Testis (tissue), 5 donors: ENCODE measurements at places on chromosomes 12 and 14. TPM values are rescaled to one million over a fixed set of nuclear protein-coding genes. Genes with fewer than 3 reads are reported as not detected.

DNA sequence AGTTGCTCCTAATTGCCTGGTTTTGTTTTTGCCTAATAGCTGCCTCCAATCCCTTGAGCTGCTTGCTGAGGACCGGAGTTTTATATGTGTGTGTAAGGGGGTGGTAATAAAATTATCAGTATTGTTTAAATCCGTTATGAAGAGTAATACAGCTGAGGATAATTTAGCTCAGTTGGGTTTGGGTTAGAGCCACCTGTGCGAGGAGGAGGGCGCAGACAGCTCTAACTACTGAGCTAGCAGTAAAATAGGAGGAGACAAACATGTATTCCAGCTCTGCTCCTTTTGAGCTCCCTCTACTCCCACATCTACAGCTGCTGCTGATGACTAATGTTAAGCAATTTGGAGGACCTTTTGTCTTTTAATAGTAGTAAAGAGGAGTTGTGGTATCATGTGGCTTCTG lies 61.5 kb downstream of the SPATS2 start:
- H3K27ac ChIP-seq: no peak overlapping the region
- H3K27me3 ChIP-seq: no peaks in the 10 kb centered on the region
- no peak overlapping the region for H3K4me3 ChIP-seq
- DNase-seq: no peak
- no peaks in the 10 kb centered on the region for H3K4me1 ChIP-seq

DNA sequence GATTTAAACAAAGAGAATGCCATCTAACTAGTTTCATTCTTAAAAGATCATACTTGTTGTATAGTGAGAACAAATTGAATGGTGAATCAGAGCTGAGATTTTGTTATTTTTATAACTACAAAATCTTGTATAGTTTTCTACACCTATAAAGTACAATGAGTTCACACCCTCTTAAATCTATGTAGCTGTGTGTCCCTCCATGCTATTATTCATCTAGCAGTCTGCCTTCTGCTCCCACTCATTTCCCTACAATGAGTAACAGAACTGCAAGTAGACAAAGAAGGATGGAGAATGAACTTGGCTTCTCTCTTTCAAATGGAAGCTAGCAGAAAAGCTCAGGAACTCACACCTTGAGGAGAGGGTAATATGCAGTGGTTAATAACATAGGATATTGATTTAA lies 7.1 kb downstream of the IFNG-AS1 start:
- no peak overlapping the region for H3K4me3 ChIP-seq
- H3K27ac ChIP-seq: no peak overlapping the region
- no peak for DNase-seq
- H3K36me3 ChIP-seq: no peaks in the 10 kb centered on the region

GRCh38 chr14:52413729-52414408 lies 99.8 kb downstream of the PTGER2 start:
- no peak overlapping the region for H3K4me3 ChIP-seq
- H3K4me1 ChIP-seq: no peaks in the 10 kb centered on the region
- no peaks in the 10 kb centered on the region for H3K27me3 ChIP-seq
- no peaks in the 10 kb centered on the region for H3K36me3 ChIP-seq
- DNase-seq: no peak

DNA sequence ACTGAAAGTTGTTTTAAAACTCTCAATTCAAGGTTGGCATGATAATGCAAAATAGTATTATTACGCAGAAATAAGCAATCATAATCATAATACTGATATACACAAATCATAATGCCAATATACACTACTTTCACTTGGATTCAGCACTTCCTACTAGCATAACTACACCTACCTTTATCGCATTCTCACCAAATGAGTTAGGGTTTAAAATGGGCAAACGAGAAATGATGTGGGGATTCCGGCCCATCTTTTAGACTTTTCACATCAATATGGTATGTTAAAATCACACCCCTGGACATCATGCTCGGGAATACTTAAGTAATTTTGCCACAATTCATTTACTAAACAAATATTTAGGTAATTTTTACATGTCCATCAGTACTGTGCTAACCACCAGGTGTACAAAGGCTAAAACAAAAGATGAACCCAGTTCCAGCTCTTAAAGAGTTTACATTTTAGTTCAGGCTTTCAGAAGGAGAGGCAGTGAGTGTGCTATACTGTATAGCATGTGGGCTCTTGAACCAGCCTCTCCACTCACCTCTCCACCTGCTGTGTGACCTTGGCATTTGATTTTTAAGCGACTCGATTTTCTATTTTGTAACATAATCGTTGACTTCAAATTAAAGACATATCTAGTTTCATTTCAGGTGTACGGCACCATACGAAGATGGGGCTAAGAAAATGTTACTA lies 1.1 kb upstream of the USP15 start:
- peaks cover 22% of the 10 kb centered on the region for H3K4me1 ChIP-seq
- no peak for DNase-seq
- no peaks in the 10 kb centered on the region for H3K27me3 ChIP-seq
- H3K4me3 ChIP-seq: peak overlapping the region; percentile 100
- no peaks in the 10 kb centered on the region for H3K36me3 ChIP-seq

OASL gene
- polyA plus RNA-seq: 2.8 TPM

DNA sequence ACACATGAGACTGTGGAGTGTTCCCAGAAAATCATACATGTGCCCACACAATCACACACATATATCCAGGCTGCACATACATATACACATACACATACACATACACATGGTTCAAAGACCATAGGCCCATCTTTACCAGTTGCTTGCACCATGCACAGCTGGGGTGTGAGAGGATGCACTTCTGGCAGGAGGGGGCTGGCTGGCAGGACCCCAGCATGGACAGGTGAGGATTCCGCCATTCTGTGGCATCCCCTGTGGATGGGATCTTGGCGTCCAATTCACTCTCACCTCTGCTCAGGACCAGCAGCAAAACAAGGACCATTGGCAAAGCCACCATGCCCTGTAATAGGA lies 7.0 kb downstream of the ITGB7 start:
- H3K36me3 ChIP-seq: no peaks in the 10 kb centered on the region
- DNase-seq: no peak
- no peaks in the 10 kb centered on the region for H3K27me3 ChIP-seq
- H3K27ac ChIP-seq: no peak overlapping the region
- no peak overlapping the region for H3K4me3 ChIP-seq
- H3K4me1 ChIP-seq: peaks cover 12% of the 10 kb centered on the region

DNA sequence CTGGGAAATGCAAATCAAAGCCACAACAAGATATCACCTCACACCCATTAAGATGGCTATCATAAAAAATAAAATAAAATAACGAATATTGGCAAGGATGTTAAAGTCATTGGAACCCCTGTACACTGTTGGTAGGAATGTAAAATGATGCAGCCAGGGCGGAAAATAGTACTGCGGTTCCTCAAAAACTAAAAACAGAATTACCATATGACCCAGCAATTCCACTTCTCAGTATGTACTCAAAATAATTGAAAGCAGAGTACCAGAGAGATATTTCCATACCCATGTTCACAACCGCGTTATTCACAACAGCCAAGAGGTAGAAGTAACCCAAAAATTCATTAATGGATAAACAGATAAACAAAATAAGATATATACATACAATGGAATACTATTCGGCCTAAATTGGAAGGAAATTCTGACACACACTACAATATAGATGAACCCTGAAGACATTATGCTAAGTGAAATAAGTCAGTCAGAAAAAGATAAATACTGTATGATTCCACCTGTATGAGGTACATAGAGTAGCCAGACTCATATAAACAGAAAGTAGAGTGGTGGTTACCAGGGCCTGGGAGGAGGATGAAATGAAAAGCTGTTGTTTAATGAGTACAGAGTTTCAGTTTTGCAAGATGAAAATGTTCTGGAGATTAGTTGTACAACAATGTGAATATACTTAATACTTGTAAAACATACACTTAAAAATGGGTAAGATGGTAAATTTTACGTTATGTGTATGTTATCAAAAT lies 84.6 kb downstream of the TXNDC16 start:
- no peaks in the 10 kb centered on the region for H3K4me1 ChIP-seq
- H3K27me3 ChIP-seq: no peaks in the 10 kb centered on the region
- no peak overlapping the region for H3K27ac ChIP-seq
- no peak overlapping the region for H3K4me3 ChIP-seq

FUT8 gene
- 47.1 TPM for polyA plus RNA-seq

- H3K4me3 ChIP-seq: no peak overlapping the region
- no peak for DNase-seq
- H3K27me3 ChIP-seq: no peaks in the 10 kb centered on the region
- no peak overlapping the region for H3K27ac ChIP-seq
- no peaks in the 10 kb centered on the region for H3K4me1 ChIP-seq
- no peaks in the 10 kb centered on the region for H3K36me3 ChIP-seq
Measured at GRCh38 chr14:93319494-93319893, 13.3 kb downstream of the BTBD7 start.

- H3K36me3 ChIP-seq: no peaks in the 10 kb centered on the region
- no peak for DNase-seq
- no peaks in the 10 kb centered on the region for H3K4me1 ChIP-seq
- no peak overlapping the region for H3K4me3 ChIP-seq
- H3K27ac ChIP-seq: no peak overlapping the region
- H3K27me3 ChIP-seq: no peaks in the 10 kb centered on the region
Measured at GRCh38 chr14:61992139-61992538, 229.9 kb downstream of the SNAPC1 start.

GRCh38 chr12:130253866-130254265 lies 83.8 kb upstream of the PIWIL1 start:
- no peaks in the 10 kb centered on the region for H3K36me3 ChIP-seq
- DNase-seq: no peak
- no peaks in the 10 kb centered on the region for H3K27me3 ChIP-seq
- no peak overlapping the region for H3K4me3 ChIP-seq
- H3K4me1 ChIP-seq: no peaks in the 10 kb centered on the region

DNA sequence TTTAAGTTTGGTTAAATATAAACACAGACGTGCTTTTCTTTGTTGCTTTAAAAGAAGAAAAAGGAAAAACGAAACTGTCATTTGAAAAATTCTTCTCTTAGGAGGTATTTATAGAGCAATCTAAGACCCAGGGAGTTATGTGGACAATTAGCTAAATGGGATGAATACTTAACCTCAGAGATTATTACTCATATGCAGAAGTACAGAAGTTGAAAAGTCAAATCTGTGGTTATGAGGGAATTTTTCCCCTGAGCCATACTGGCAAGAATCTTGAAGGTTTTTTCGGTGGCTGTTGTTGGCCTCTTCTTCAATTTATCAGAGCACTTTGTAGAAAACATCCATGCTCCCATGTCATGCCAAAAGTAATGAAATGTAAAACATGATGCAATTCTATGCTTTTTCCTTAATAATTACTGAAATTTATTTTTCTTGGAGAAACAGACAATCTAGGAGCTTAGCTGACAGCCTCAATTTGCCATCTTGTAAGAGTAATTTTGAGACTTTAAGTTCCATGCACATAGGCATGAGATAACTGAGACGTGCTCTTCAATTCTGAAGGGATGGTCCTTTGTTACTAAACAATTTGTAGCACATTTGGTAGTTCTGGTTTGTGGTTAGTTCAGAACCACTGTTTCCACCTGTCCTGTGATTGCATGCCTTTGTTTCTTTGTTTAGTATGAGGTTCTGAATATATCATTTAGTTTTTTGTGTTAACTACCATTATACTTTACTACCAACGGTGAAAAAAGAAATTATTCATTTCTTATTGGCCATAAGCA lies 126.6 kb downstream of the BCAT1 start:
- H3K4me3 ChIP-seq: no peak overlapping the region
- no peaks in the 10 kb centered on the region for H3K4me1 ChIP-seq
- no peak overlapping the region for H3K27ac ChIP-seq
- H3K36me3 ChIP-seq: no peaks in the 10 kb centered on the region

CLEC2A gene
- polyA plus RNA-seq: not detected

DNA sequence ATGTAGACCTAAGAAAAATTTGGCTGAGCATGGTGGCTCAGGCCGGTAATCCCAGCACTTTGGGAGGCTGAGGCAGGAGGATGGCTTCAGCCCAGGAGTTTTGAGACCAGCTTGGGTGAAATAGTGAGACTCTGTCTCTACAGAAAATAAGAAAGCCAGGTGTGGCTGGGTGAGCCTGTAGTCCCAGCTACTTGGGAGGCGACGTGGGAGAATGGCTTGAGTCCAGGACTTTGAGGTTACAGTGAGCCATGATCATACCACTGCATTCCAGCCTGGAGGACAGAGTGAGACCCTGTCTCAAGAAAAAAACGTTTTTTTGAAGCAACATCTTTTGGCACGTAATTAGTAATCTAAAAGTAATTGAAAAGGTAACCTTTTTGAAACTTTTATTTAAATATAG lies 70.9 kb downstream of the FERMT2 start:
- no peak for DNase-seq
- no peaks in the 10 kb centered on the region for H3K4me1 ChIP-seq
- H3K4me3 ChIP-seq: no peak overlapping the region
- H3K27me3 ChIP-seq: no peaks in the 10 kb centered on the region
- H3K36me3 ChIP-seq: no peaks in the 10 kb centered on the region

OR4N5 gene
- polyA plus RNA-seq: not detected

IL23A gene
- 34.9 TPM for polyA plus RNA-seq

HCAR2 gene
- polyA plus RNA-seq: 2.7 TPM

DUSP6 gene
- polyA plus RNA-seq: 15.1 TPM

GRCh38 chr14:54532111-54533012 lies 22.7 kb downstream of the CGRRF1 start:
- H3K36me3 ChIP-seq: no peaks in the 10 kb centered on the region
- no peak for DNase-seq
- no peaks in the 10 kb centered on the region for H3K4me1 ChIP-seq
- no peak overlapping the region for H3K4me3 ChIP-seq
- H3K27me3 ChIP-seq: no peaks in the 10 kb centered on the region

- DNase-seq: no peak
- H3K36me3 ChIP-seq: no peaks in the 10 kb centered on the region
- no peaks in the 10 kb centered on the region for H3K4me1 ChIP-seq
Measured at GRCh38 chr14:56534656-56535055, 44.9 kb upstream of the TMEM260 start.

DNA sequence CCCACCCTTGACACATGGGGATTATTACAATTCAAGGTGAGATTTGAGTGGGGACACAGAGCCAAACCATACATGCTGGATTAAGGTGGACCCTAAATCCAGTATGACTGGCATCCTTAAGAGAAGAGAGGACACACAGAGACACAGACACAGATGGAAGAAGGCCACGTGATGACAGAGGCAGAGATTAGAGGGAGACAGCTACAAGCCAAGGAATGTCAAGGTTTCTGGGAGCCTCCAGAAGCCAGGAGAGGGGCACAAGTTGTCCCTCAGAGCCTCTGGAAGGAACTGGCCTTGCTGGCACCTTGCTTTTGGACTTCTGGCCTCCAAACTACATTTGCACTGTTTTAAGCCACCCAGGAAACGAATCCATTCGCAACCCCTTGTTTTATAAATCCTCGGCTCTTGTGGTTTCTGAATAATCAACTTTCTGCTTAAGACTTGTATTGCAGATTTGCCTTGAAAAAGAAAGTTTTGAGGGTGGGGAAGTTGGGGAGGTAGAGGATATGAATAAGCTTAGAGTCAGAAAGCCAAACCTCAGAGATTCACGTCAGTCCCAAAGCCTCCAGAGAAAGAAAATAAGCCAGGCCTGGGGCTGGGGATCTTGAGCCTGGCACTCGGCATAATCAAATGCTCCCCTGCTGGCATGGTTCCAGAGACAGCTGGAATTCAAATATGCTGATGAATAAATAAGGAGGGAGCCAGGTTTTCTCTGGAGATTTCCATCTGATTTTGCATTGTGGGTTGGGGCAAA lies 224.2 kb upstream of the PWP1 start:
- no peaks in the 10 kb centered on the region for H3K27me3 ChIP-seq
- H3K27ac ChIP-seq: no peak overlapping the region
- no peak overlapping the region for H3K4me3 ChIP-seq
- DNase-seq: no peak
- H3K4me1 ChIP-seq: no peaks in the 10 kb centered on the region

GRCh38 chr12:13587721-13588390 lies 391.3 kb downstream of the EMP1 start:
- H3K36me3 ChIP-seq: no peaks in the 10 kb centered on the region
- no peaks in the 10 kb centered on the region for H3K4me1 ChIP-seq
- no peak overlapping the region for H3K27ac ChIP-seq
- no peaks in the 10 kb centered on the region for H3K27me3 ChIP-seq
- DNase-seq: no peak
